GM23338 (cell line): ENCODE measurements at places on chromosomes 16 and 17. TPM values are rescaled to one million over a fixed set of nuclear protein-coding genes. Genes with fewer than 3 reads are reported as not detected.

GRCh38 chr16:11121083-11121608 lies 134.9 kb downstream of the SOCS1 start:
- no peak for DNase-seq

- DNase-seq: no peak
These were observed 9.8 kb downstream of the CA5A start for GRCh38 chr16:87926246-87927194.

GRCh38 chr17:76672270-76672851 lies 28.8 kb upstream of the ST6GALNAC1 start:
- no peak for DNase-seq

GRCh38 chr16:85507342-85507741 lies 105.8 kb upstream of the GSE1 start:
- no peak for DNase-seq

- no peak for DNase-seq
These were observed 17.6 kb downstream of the CFAP52 start for GRCh38 chr17:9594065-9594464.

DNA sequence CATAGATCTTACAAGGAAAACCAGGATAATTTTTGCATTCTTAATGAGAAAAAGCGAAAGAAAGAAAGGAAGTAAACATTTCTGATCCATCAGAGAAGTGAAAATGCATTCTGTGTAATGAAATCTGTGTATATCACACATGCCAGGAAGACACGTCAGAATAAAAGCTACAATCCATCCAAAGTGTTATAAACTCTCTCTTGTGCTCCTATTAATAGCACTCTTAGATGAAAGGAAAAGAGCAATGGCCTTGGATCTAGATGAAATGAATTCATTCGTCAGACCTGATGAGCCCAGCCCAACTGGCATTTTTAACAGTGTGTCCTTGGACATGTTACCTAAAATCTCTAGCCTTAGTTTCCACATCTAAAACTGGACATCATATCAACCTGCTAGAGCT lies 885.5 kb downstream of the CDH11 start:
- DNase-seq: no peak

GRCh38 chr17:2723997-2724783 lies 12.6 kb upstream of the CLUH start:
- peak; percentile 90 for DNase-seq

DNA sequence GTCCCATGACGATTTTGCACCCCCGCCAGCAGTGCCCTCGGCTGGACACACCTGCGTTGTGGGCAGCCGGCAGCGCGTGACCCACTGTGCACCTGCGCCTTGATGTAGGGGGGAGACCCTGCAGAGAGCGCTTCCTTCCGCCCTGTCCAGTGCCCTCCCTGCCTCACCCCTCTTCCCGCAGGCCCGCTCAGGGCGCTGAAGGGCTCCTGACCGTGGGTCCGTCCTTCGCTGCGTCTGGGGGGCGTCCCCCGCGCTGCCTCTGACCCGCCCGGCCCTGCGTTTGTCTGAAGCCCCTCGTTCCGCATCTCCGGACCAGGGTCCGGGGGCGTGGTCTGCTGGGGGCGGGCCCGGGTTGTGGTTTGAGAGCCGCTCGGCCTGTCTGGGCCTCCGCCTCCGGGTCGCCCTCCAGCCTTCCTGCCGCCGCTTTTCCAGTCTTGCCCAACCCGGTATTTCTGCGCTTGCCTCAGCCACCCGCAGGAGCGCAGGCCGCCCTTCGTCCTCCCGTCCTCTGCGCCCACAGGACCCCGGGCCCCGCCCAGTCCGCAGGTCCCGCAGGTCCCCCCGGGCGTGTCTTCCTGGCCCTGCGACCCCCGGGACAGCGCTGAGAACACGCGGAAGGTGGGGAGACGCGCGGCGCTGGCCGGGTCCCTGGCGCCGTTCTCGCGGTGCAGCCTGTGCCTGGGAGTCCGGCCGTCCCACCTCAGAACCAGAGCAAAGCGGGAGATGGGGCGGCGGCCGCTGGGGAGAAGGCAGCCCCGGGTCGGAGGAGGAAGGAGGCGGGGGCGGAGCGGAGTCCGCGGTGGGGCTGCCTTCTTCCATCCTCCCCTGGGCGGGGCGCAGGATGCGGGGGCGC lies 4.0 kb upstream of the IL17C start:
- peak; percentile 90 for DNase-seq

GRCh38 chr16:87698676-87699199 lies 67.0 kb downstream of the KLHDC4 start:
- DNase-seq: no peak

GRCh38 chr17:67093348-67093747 lies 49.0 kb downstream of the CACNG1 start:
- DNase-seq: no peak

- no peak for DNase-seq
These were observed 34.0 kb downstream of the CPNE2 start for GRCh38 chr16:57126411-57126810.

- DNase-seq: peak; percentile 66
These were observed 488 bp downstream of the HOXB9 start for GRCh38 chr17:48625495-48626244.

DNA sequence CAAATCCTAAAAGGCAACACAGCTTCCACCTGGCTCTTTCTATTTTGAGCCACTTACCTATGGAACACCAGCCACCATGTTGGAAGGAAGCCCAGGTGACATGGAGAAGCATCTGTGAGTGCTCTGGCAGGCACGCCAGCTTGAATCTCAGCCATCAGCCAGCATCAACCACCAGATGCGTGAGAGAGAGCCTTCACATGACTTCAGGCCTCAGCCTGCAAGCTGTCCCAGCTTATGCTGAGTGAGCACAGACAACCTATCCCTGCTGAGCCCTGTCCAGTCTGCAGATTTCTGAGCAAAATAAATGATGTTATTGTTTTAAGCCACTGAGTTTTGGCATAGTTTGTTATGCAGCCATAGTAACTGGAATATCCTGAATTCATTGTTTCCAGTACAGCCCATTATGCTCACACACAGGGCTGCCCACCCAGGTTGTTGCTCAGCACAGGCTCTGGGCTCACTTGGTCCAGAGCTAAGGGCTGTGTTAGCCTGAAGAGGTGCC lies 35.1 kb downstream of the TMEM238L start:
- DNase-seq: no peak

- DNase-seq: peak; percentile 84
These were observed 5.4 kb downstream of the LRRC75A start for GRCh38 chr17:16486373-16487250.

The PYY gene
- 6.6 and 8.5 TPM in 2 replicates for polyA plus RNA-seq

The P3H4 gene
- polyA plus RNA-seq: 16.0 and 17.0 TPM in 2 replicates

The COL1A1 gene
- 21.2 and 22.4 TPM in 2 replicates for polyA plus RNA-seq

The CTRB2 gene
- polyA plus RNA-seq: not detected in 2 replicates

The CCL5 gene
- not detected in 2 replicates for polyA plus RNA-seq

The PRKAR1A gene
- polyA plus RNA-seq: 67.0 and 90.1 TPM in 2 replicates
